NCI-H510A (cell line): ENCODE measurements at places on chromosomes 3 and 15.

GRCh38 chr3:14431917-14432834 lies 29.8 kb downstream of the SLC6A6 start:
- peak; percentile 52 for DNase-seq

GRCh38 chr3:110579840-110580550 lies 491.6 kb upstream of the NECTIN3 start:
- DNase-seq, result no peak

DNA sequence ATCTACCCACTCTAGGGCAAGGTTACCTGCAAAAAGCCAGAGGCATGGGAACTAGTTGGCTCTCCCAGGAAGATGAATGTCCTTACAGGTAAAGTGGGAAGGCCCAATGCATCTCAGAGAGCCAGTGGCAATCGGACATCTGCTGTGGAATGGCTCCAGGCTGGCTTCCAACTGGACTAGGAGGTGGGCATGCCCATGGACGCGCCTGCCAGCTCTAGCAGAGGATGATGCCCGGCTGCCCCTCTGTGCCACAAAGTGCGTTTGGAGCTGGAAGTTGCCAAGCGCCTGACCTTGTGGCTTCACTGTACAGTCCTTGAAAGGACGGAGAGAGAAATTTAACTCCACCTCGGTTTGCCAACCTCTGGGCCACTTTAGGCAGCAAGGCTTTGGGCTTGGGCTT lies 84.4 kb downstream of the NR2F2 start:
- DNase-seq, result no peak

DNA sequence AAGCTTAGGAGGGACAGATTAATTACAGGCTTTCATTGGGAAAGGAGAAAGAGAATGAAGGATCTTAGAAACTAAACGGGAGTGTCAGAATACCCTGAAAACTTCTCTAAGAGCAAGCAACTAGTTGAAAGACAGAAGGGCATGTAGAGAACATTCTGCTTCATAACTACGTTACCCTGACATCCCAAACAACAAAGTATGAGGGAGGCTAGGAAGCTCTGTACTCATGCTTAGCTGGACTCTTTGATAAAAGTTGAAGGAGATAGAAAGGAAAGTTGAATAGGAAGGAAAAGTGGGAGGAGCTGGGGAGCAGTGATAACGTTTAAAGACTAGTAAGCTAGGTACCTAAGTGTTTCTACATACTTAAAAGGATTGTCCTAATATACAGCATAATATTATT lies 64.2 kb downstream of the SEMA6D start:
- no peak for DNase-seq

GRCh38 chr3:73745526-73746191 lies 120.9 kb upstream of the PDZRN3 start:
- DNase-seq, result no peak

- DNase-seq, result peak; percentile 20
These were observed 17.3 kb downstream of the SUCNR1 start for GRCh38 chr3:151890721-151891141.

- DNase-seq, result no peak
These were observed 24.9 kb downstream of the EMC7 start for GRCh38 chr15:34076785-34077184.
